CD4-positive, alpha-beta T cell treated with Interleukin-21 for 1 hour (primary cell): ENCODE measurements at places on chromosomes 11 and 22.

GRCh38 chr11:128574576-128575011, 12.8 kb downstream of the ETS1 start:
- DNase-seq: no peak

GRCh38 chr22:25350551-25350971, 131.1 kb downstream of the CRYBB2 start:
- no peak for DNase-seq

DNA sequence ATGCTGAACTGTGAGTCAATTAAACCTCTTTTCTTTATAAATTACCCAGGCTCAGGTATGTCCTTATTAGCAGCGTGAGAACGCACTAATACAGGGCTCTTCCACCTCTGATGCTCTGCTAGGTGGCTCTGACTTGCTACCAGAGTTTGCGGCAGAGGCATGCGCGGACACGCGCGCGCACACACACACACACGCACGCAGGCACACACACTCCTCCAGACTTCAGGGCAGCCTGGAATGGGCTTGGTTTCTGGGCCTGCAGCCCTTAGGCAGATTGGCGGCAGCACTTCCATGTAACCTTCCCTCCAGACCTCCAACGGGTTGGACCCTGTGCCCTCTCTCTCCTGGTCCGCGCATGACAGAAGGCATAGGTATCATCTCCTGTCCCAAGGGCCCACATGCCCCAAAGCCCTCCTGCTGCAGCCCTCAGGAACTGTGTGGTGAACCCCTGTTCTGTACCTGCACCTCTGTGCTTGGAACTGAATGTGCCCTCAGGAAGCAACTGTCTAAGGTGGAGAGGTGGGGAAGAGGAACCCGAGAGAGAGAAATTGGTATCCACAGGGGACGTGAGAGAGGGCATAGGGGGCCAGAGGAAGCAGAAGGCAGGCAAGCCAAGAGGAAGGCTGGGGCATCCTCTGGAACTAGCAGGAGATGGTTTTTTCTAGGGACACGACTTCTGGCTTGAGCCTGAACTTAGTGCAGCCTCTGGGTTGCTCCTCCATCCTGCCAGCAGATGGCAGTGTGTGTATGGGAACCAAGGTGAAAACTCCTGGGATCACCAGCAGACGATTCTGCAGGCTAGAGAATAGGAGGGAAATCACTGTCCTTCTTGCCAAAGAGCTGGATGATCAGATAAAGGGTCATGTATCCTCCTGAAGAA, 23.4 kb upstream of the RIC3 start:
- DNase-seq: peak; percentile 21

GRCh38 chr22:36846949-36847348, 13.9 kb upstream of the NCF4 start:
- no peak for DNase-seq

DNA sequence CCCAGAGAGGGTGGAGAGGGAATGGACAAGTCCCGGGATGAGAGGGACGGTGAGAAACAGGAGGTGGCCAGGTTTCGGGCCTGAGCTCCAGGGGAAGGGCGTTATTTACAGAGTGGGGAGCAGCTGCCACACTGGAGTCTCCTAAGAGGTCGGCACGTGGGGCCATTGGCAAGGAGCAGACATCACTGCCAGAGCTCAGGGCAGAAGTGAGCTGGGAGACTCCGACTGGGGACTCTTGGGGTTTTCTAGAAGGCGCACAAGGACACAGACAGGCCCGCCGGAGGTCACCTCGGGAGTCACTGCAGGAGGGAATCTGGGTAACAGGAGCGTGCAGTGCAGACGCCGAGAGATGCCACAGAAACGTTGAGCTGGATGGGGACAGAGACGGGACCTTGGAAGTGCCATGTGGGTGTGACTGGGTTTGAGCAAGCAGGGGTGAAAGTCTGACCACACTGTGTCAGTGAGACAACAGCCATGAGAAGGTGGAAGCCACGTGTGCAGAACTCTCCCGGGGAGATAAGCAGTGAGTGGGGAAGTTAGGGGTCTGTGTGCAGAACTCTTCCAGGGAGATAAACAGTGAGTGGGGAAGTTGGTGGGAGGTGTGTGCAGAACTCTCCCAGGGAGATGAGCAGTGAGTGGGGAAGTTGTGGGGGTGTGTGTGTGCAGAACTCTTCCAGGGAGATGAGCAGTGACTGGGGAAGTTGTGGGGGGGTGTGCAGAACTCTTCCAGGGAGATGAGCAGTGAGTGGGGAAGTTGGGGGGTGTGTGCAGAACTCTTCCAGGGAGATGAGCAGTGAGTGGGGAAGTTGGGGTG, 187.5 kb downstream of the SHANK2 start:
- DNase-seq: no peak

DNA sequence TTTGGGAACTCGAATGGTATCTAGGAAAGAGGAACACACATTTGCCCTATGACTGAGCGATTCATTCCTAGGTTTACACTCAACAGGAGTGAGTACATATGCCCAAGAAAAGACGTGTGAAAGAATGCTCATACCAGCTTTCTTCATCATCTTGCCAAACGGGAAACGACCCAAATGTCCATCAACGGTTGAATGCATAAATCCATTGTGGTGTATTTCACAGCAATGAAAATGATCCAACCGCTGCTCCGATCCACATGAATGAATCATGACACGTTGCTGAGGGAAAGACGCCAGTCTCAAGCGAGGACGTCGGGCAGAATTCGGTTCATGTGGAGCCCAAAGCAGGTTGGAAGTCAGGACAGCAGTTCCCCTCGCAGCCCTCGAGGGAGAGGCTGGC, 71.5 kb downstream of the CYTH4 start:
- DNase-seq: no peak

- DNase-seq: no peak
Measured at GRCh38 chr11:92253945-92254344, 29.3 kb downstream of the FAT3 start.

DNA sequence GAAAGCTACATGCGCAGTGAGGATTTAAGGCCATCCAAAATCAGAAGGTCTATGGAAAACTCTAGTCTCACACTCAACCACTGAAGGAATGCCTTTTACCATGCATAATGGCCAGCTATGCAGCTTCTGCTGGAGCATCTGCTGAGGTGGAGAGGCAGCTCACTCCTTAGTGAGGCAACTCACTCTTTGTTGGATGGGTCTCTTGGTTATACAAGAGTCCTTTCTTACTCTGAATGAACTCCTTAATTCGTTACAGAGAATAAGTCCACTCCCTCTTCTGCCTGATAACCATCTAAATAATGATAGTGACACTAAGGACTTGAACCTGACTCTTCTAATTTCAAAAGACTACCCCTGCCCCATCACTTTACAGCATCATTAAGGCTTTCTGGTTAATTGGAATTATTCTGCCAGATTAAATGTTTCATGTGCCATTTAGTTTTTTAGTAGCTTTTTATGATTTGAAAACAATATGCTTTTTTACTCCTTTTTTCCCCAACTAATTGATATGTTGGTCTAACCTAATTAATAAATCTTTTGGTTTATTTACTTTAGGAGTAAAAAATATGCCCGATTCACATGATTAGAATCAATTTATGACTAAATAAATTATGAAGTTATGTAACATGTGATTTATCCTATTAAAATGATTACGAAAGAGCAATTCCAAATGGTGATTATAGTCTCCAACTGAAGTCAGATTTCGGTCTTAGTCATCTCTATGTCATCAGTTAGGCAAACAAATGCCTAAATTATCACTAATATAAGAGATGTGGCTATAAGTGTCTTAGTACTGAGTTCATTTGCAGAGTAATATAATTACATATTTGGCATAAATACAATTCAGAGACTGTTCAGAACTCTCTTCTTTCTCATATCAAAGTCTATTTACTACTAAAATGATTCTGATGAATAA, 286.7 kb upstream of the CCDC90B start:
- no peak for DNase-seq

DNA sequence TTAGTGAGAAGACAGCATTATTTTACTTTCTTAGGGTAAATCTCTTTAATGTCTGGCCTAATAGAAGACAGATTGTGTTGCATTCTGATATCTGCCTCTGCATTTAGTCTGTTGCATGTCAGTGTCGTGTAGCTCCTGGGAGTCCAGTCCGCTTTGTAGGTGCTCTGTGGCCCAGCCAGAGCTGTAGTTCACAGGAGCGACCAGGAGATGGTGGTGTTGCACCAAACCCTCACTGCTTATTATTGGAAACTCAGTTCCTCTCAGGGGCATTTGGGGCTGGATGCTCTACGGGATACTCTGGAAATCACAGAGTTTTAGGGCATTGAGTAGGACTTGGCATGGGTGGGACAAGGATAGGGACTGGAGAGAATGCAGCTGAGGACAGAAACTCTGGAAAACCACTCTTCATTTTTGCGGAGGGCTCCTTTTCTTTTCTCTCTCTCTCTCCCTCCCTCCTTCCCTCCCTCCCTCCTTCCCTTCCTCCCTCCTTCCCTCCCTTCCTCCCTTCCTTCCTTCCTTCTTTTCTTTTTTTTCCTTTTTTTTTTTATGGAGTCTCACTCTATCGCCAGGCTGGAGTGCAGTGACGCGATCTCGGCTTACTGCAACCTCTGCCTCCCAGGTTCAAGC, 21.7 kb downstream of the MIAT start:
- DNase-seq: peak; percentile 73

DNA sequence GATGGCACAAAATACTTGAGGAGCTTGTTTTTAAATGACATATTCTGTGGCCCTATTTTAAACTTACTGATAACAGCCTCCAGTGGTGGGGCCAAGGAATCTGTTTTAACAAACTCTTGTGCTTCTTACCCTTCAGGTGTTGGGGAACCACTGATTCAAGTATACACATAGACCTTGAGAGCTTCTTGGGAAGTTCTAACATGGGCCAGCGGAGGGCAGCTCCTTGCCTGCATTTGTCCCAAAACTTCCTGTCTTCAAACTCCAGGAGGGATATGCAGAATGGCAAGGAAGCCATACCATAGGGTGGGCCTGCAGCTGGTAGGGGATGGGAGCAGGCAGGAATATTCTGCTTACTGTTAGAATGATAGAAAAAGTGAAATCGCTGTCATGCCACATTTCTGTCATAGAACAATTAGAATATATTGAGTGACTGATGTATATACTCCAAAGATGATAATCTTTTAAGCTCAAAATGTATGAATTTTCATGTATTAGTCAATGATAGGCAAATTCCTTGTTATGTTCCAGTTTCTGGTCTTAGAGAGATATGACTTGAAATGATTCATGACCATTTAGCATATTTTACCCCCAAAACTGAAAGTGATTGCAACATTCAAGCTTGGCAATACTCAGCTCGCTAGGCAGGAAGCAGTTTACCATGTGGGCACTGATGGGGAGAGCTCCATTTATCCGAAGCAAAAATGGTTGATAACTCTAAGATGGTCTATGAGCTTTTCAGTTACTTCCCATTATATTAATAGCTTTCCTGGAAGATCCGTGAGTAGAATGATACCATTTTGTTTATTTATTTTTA, 9.2 kb downstream of the EXT2 start:
- no peak for DNase-seq

GRCh38 chr11:17102462-17102861, 25.0 kb upstream of the RPS13 start:
- DNase-seq: no peak

DNA sequence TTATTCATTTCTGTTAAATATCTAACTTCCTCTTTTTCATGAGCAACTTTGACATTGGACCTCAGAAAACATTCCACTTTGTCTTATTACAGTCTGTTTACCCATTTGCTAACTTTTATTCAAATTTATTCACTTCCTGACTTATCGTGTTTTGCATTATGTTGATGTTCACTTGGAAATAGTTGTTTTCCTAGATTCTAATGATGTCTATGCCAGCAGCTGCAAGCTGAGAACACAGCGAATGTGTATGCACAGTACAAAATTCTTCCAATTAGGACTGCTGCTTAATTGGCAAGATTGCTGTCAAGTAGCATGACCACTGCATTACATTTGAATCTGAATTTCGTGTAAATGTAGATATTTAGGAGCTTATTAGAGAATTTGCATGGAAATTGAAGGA, 61.5 kb upstream of the GRIA4 start:
- no peak for DNase-seq

- no peak for DNase-seq
Measured at GRCh38 chr11:32526760-32527159, 56.9 kb upstream of the EIF3M start.

- DNase-seq: no peak
Measured at GRCh38 chr11:11587122-11587521, 34.7 kb downstream of the GALNT18 start.

DNA sequence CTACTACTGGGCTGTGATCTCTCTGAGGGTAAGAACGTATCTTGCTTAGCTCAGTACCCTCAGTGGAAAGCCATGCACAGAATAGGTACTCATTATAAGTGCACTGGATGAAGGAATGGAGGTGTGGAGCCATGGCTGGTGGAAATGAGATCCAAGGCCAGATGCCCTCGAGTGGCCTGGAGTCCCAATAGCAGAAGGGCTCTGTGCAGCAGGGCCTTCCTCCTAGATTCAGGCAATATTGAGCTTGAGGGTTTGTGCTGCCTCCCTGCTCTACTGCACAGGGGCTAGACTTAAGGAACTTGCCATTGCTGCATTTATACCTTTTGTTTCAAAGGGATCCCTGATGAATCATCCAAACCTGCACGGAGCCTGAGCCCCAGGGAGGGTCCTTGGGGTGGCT, 33.6 kb upstream of the TUB start:
- no peak for DNase-seq

DNA sequence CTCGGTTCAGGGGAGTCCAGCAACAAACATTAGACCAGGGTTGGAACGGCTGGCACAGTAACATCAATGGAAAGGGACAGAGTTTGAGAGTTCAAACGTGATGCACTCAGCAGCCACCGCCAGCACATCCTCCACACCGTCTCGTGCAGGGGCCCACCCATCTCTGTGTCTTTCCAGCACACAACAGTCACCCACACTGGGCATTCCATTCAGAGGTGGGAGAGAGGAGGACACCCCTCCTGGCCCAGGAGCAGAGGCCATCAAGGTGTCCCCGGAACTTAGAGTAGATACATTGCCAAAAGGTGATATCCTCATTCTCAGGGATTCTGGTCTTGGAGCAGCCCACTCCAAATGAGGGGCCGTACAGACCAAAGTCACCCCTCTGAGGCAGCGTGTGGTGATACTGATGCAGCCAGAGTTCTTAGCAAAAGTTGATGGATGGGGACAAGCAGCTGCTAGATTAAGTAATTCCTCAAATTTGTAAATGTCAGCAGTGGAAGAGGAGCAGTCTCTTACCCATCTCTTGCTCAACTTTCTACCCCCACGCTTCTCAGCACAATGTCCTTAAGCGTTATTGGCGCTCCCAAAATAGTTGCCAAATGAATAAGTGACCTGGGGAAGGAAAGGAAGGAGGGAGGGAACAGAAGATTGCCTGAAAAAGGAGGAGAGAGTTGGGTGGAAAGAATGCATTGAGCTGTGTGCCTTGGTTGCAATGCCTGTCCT, 5.5 kb downstream of the SNAP29 start:
- DNase-seq: no peak
